Glutamatergic neuron (in vitro differentiated cells): ENCODE measurements at places on chromosomes 1 and 21.

- no peak for DNase-seq
- H3K27ac ChIP-seq, result no peak overlapping the region
- peaks cover 4% of the 10 kb centered on the region for H3K4me1 ChIP-seq
- no peaks in the 10 kb centered on the region for H3K36me3 ChIP-seq
- H3K27me3 ChIP-seq, result peaks cover 2% of the 10 kb centered on the region
Measured at GRCh38 chr1:214958486-214958885, 124.1 kb upstream of the KCNK2 start.

DNA sequence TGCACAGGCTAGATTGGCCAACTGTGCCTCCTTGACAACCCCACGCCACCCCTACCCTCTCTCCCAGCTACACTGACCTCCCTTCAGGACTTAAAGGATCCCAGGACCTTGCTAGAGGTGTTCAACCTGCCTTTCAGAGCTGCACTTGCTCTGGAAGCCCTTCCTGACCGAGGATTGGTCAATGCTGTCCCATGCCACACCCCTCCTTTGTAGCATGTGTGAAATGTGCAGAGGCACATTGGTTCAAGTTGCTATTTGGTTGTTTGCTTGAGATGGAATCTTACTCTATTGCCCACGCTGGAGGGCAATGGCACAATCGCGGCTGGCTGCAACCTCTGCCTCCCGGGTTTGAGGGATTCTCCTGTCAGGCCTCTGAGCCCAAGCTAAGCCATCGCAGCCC is 21.8 kb downstream of the ACTA1 start:
- H3K27me3 ChIP-seq, result peaks cover 20% of the 10 kb centered on the region
- DNase-seq, result no peak
- H3K4me3 ChIP-seq, result peak overlapping the region; percentile 67
- peaks cover 52% of the 10 kb centered on the region for H3K4me1 ChIP-seq
- H3K27ac ChIP-seq, result peak overlapping the region; percentile 80

GRCh38 chr1:48611841-48612240 is 139.8 kb upstream of the SPATA6 start:
- no peak overlapping the region for H3K4me3 ChIP-seq
- no peaks in the 10 kb centered on the region for H3K27me3 ChIP-seq
- H3K4me1 ChIP-seq, result peaks cover 3% of the 10 kb centered on the region
- peak; percentile 14 for DNase-seq
- no peak overlapping the region for H3K27ac ChIP-seq
- no peaks in the 10 kb centered on the region for H3K36me3 ChIP-seq

GRCh38 chr21:42245331-42246193 is 26.6 kb downstream of the ABCG1 start:
- H3K27ac ChIP-seq, result peak overlapping the region; percentile 84
- H3K4me3 ChIP-seq, result peak overlapping the region; percentile 74
- peaks cover 29% of the 10 kb centered on the region for H3K4me1 ChIP-seq
- DNase-seq, result peak; percentile 64
- H3K27me3 ChIP-seq, result peaks cover 7% of the 10 kb centered on the region
- H3K36me3 ChIP-seq, result no peaks in the 10 kb centered on the region

DNA sequence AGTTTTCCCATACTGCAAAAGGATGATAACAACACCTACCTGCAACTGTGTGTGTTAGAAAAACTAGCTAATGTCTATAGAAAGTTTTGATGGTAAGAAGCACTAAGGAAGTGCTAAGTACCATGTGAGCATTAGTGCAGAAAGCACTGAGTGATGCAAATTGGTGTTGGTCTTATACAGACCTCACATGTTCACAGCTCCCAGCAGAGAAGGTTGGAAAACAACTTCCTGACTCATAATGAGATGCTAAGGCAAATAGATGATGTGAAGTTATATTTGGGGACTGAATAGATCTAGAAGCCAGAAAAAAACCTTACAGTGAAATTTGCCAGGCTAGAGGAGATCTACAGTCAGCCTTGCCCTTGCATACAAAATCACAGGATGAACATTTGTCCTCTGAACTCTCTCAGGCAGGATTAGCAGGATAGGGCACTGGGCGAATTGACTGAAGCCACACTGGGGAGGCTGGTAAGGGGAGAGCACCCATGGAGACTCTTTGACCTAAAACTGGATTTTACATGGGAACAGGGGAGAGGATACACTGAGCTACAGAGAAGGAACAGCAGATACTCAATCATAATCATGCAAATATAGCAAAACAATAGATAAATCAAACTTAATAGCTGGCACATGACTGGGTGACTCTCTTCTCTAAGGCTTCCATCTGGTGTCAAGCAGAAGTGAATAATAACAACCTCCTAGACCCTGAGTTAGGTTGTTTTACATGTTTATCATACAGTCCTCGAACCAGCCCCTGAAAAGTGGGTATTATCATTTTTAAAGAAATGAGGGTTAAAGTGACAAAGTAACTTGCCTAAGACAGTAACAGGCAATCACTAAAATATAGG is 61.3 kb downstream of the ASTN1 start:
- H3K27ac ChIP-seq, result no peak overlapping the region
- no peak for DNase-seq

GRCh38 chr1:62336995-62337705 is 17.9 kb upstream of the KANK4 start:
- no peak overlapping the region for H3K27ac ChIP-seq
- peaks cover 8% of the 10 kb centered on the region for H3K27me3 ChIP-seq
- H3K4me3 ChIP-seq, result no peak overlapping the region
- peaks cover 2% of the 10 kb centered on the region for H3K4me1 ChIP-seq

DNA sequence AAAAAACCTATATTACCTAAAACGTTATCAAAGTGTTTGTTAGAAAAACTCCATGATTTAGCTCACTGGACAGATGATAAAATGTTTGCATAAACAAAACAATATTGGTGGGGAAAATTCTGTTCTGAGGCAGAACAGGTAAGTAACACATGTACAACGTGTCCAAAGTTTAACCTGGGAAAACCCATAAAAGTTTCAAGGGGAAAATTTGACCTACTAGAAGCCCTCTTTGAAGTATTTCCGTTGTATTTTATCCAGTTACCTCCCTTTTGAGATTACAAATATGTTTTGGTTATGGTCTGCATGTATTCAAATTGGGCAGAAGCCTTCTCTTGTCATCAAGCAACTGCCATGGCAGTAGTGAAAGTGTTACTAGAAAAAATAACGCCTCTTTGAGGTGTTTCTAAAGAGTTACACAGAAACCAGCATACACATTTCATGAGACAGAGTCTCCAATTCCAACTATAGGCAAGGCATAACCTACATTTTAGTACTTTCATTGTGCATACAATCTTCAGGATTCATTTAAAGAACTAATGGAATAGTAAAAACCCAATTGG is 58.0 kb upstream of the PDC start:
- no peak for DNase-seq
- no peaks in the 10 kb centered on the region for H3K27me3 ChIP-seq
- no peak overlapping the region for H3K27ac ChIP-seq
- no peaks in the 10 kb centered on the region for H3K36me3 ChIP-seq
- no peak overlapping the region for H3K4me3 ChIP-seq
- no peaks in the 10 kb centered on the region for H3K4me1 ChIP-seq

DNA sequence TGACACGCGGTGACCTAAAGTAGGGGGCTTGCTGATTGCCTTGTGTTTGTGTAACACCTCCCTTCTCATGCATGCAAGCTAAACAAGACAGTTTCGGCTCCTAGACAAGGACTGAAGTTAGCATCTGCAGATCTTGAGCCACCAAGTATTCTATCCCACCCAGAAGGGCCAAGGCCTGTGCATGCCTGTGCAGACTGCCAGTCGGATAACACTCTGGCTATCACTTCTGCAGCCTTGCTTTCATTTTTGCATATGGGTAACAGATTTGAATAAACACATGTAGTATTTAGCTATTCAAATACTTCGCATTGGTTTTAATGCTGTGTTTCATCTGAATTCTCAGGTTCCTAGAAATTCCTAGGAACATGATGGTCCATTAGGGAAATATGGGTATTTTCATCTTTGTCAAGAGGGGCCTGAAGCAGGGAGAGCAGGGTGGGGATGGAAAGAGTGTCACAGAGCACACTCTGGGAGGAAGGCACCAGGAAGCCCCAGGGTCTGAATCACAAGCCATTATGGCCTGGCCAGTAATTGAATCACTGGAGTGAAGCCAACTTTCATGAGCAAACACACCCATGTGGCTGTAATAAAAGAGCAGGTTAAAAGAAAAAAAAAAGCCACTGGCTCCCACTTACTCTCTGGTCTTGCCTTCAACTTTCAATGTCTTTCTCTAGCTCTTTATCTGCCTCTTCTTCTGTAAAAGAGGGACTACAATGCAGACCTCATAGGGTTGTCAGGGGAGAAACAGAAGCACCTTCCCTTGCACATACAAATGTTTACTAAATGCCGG is 28.3 kb downstream of the GADD45A start:
- H3K4me1 ChIP-seq, result peaks cover 10% of the 10 kb centered on the region
- no peak for DNase-seq
- no peak overlapping the region for H3K4me3 ChIP-seq
- peak overlapping the region; percentile 62 for H3K27ac ChIP-seq
- H3K27me3 ChIP-seq, result peaks cover 2% of the 10 kb centered on the region
- no peaks in the 10 kb centered on the region for H3K36me3 ChIP-seq

GRCh38 chr1:55047611-55048010 is 8.3 kb downstream of the PCSK9 start:
- no peaks in the 10 kb centered on the region for H3K36me3 ChIP-seq
- no peak overlapping the region for H3K27ac ChIP-seq
- no peak overlapping the region for H3K4me3 ChIP-seq
- H3K4me1 ChIP-seq, result peaks cover 5% of the 10 kb centered on the region

- H3K4me3 ChIP-seq, result no peak overlapping the region
- no peaks in the 10 kb centered on the region for H3K36me3 ChIP-seq
- no peaks in the 10 kb centered on the region for H3K27me3 ChIP-seq
- no peak overlapping the region for H3K27ac ChIP-seq
- H3K4me1 ChIP-seq, result no peaks in the 10 kb centered on the region
- no peak for DNase-seq
Measured at GRCh38 chr1:150893336-150893913, 6.5 kb downstream of the CTXND2 start.

DNA sequence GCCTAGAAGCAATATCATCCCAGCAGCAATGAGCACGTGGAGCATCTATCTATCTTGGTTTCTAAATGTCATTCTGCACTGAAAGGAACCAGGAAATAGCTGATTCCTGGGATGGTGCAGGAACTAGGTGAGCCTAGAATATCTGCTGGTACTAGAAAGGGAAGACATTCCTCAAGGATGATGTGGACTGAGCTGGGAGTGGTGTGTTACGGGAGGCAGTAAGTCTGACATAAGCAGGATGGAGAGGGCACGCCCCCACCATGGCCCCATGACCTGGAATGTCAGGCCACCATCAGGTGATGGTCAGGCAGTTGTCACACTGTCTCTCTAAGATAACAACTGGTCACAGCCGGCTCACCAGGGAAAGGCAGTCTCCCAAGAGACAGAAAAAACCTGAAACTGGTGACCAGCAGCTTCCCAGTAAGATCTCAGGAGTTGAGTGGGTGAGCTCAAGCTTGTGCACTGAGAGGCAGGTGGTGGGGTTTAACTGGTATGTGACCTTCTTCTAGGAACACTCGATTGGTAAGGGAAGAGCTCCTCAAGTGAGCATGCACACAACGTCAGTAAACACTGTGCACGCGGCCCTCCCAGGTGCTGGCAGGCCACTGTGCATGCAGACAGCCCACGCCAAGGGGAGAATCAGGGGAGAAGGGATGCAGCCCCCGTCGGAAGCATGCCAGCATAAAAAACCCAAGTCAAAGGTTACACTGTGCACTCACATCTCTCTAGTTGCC is 148.7 kb downstream of the ADSS2 start:
- H3K27ac ChIP-seq, result no peak overlapping the region
- peaks cover 5% of the 10 kb centered on the region for H3K36me3 ChIP-seq
- H3K27me3 ChIP-seq, result peaks cover 5% of the 10 kb centered on the region
- no peak for DNase-seq
- no peak overlapping the region for H3K4me3 ChIP-seq

DNA sequence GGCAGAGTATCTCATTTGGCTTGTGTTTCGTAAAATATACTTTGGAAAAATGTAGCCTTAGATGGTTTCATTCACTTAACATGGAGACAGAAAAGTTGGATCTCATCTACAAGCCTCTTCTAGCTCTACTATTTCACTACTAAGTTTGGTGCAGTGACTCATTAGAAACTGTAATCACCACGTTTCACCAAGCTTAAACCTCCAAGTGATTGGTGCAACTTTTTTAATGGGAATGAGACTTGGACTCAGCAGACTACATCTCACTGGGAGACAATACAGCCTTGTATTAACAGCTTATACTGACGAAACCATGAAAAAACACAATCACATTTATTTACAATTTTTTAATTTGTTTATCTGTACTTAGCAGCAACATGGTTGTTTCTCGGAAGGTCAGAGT is 29.9 kb upstream of the NRIP1 start:
- H3K4me3 ChIP-seq, result no peak overlapping the region
- no peaks in the 10 kb centered on the region for H3K36me3 ChIP-seq
- no peaks in the 10 kb centered on the region for H3K4me1 ChIP-seq
- DNase-seq, result no peak

DNA sequence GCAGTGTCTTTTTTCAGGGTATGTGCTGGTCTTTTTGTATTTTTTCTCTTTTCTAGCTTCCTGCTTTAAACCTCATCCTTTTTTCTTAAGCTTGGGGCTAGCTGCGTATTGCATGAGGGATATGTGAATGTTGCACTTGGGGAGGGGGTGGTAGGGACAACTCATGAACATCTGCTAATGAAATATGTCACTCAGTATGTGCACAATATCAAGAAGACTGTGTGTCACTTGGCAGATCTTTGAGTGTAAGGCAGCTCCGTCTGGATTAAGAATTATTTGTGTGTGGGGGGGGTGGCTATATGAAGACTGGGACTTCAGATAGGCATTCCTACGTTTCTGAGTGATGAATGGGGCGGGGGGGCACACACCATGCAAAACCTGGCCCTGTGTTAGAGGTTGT is 170.4 kb upstream of the CACNA1E start:
- H3K4me3 ChIP-seq, result no peak overlapping the region
- H3K27me3 ChIP-seq, result peaks cover 14% of the 10 kb centered on the region
- peaks cover 5% of the 10 kb centered on the region for H3K36me3 ChIP-seq

DNA sequence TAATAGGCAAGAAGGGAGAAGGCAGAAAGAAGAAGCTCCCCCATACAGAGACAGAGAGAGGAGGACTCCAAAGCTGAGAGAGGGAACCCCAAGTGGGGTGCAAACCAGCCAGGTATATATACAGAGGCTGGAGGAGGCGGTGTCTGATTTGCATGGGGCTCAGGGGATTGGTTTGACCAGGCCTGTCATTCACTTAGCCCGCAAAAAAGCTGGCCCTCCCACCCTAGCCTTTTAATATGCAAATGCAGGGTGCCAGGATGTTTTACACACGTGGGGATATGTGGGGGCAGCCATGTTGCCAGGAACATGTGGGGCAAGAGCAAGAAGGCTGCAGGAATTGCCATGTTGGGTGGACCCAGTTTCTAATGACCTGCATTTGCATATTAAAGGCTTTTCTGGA is 37.0 kb upstream of the TENT5B start:
- no peak overlapping the region for H3K27ac ChIP-seq
- H3K4me1 ChIP-seq, result peaks cover 17% of the 10 kb centered on the region
- peaks cover 16% of the 10 kb centered on the region for H3K27me3 ChIP-seq
- no peak overlapping the region for H3K4me3 ChIP-seq
- no peak for DNase-seq

DNA sequence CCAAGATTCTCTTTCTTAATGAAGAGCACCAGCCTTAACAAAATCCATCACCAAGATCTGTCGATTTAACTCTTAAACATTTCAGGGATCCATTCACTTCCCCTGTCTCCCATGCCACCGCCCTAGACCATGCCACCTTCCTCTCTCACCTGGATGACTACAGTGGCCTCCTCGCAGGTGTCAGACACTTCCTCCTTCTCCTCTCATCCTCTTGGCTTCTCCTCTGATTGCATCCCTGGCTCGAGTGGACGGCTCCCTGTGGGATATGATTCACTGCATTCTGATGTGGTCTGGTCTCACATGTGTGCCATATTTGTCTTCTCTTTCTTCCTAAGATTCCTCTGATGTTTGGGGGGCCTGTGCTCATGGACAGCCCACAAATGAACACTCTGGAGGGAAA is 66.4 kb upstream of the KLHDC7A start:
- DNase-seq, result no peak
- H3K36me3 ChIP-seq, result peaks cover 27% of the 10 kb centered on the region
- H3K27me3 ChIP-seq, result peaks cover 3% of the 10 kb centered on the region
